M059J (cell line): ENCODE measurements at places on chromosomes 5 and 9.
A peak's percentile ranks its signal among the peaks of the same experiment; 100 is the strongest.

DNA sequence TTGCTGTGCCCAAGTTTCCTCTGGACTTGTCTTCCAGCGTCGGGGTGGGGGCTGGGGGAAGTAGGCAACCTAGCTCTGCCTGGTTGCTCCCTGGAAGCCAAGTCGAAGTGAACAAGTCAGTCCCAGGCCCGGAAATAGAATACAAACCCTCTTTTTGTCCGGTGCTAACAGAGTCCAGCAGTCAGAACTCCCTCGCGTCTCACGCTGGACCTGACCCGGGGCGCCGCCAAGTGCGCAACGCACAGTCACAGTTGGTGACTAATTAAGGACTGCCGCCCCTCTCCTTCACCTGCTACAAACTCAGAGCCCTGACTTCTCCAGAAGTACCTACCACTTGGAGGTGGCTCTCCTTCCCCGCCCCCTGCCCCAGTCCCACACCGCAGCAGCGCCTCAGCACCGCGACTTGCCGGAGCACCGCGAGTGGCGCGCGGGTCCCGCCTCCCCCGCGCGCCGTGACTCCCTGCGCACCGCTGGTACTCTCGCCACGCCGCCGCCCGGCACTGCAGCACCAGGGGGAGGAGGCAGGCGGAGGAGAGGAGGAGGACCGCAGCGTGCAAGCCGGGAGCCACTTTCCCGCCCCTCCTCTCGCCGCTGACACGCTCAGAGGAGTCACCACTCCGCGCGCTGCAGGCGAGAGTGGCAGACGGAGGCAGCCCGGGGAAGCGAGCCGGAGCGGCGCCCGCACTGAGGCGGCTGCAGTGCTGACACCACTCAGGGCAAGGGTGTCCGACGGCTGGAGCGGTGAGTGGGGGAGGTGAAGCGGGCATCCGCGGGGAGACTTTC is at the start of gene SV2C:
Gene SV2C (plus strand): TSS at position 612 of the 783 bp plus-strand sequence. CDS start 48,368 bp downstream, outside the sequence.
- DNase-seq, result no peak

GRCh38 chr5:116970318-116970717 is 395.7 kb upstream of the SEMA6A start:
- peak; percentile 1 for DNase-seq

- no peak for DNase-seq
Observed at GRCh38 chr5:95907067-95907705, 54.5 kb downstream of the ELL2 start.

GRCh38 chr5:68251386-68251785 is 35.8 kb downstream of the PIK3R1 start:
- DNase-seq, result no peak

DNA sequence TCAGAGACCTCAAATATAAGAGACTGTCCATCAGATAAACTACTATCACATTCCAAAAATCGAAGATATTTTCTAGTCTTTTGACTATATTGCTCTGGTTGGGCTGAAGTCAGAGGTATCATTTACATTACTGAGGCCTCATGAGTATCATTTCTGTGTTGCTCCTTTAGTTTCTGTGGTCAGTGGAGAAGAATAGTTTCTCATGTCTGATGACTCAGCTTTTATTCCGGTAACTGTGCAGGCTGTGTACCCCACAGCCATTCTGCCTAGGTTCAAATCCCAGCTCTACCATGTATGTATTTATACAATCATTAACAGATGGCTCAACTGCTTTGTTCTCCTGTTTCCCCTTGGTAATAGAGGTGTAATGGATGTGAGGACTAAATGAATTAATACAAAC is 179.3 kb downstream of the ALDH1A1 start:
- peak; percentile 58 for DNase-seq

DNA sequence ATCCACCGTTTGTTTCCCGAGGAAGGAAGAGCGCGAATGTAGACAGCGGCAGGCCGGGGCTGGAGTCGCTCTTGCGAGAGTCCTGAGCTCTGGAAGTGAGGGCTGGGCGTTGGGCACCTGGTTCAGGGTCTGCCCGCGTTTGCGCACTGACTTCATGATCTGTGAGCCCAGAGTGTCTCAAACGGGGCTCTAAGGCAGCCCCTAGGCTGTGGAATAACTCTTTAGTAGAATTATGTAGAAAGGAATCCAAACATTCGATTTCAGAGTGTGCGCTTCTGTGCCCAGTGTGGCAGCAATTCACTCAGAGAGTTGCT is 478 bp upstream of the GGTA1 start:
- no peak for DNase-seq

DNA sequence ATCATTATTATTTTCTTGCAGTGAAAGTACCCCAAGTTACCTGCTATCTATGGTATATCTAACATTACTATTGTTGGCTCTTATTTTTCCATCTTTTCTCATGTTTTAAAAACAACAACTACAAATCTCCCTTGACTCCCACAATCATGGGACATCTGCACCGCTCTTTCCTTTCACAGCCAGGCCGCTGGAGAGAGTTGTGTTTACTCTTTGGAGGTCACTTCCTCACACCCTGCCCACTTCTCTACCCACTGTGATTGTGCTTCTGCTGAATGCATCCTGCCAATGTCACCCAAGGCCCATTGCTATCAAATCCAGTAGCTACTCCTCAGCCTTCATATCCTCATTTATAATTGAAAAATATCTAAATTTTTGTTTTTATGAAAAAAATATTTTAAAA is 29.7 kb downstream of the SLC28A3 start:
- no peak for DNase-seq

GRCh38 chr5:68928617-68929302 is 165.1 kb upstream of the SLC30A5 start:
- no peak for DNase-seq

DNA sequence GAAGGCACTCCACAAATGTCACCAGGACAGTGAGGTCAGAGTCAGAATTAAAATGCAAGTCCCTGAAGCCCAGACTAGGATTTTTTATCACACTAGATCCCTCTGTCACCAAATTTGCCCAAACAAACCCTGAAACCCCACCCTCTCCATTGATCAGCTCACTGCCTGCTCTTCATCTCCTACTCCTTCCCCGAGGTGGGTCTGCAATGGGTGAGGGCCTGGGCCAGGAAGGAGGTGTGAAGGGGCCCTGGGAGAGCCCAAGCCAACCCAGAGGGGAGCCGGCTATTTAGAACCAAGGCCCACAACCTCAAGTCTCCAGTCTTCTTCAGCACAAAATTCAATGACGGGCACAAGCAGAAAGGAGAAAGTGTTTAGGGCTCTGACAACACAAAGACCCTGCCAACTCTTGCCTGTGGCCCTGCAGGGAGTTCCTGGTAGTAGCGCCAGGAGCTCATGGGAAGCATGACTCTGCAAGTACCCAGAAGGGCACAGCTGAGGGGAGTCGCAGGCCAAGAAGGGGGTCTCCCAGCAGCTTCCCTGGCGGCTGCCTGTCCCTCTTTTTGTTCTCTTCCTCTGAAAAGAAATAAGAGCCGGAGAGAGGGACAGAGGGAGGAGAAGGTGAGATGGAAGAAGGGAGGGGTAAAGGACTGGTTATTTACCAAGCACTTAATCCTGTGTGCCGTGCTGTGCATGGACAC is 5.5 kb downstream of the FOXI1 start:
- DNase-seq, result no peak

DNA sequence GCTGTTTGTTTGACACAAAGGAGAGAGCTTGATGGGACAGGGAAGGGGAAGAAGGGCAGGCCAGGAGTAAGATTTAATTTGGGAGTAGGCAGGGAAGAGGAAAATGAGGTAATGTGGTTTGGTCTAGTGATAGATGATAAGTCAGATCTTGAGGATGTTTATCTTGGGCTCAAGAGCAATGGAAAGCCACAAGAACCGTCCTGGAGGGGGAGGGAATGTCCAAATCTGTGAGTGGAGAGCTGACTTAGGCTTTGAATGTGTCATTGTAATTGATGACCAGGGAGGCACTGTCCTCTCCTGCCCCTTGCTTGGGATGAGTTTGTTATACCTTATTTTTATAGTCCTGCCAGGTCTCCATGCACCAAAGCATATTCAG is 37.5 kb downstream of the MAMDC2 start:
- peak; percentile 99 for DNase-seq
